ENCODE measurements at places on chromosomes 13 and 19.

- DNase-seq, result no peak
Measured at GRCh38 chr19:49579947-49580263, 451 bp downstream of the NOSIP start.

DNA sequence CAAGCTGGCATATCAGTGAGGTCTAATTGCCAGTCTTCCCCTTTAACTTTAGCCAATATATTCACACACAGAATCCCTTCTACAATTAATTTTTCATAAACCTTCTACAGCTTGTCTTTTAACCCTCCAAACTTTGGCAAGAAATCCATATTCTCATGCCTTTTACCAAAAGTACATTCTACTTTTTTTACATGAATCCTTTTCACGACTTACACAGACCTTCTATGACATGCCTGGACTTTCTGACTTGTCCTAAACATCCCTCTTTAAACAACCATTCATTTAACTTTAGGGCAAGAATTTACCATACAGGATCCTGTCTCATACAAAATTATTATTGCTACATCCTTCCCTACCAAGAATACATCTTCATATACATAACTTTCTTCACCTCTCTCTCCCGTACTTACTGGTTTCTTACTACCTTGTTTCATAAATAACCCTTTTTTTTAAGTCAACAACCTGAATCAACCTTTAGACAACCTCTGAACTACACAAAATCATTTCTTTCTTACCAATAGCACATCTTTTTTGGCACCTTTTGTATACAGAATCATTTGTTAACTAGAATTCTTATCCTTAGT, 23.5 kb downstream of the ZNF544 start:
- no peak for DNase-seq

GRCh38 chr13:108104736-108105135, 110.6 kb downstream of the LIG4 start:
- no peak for DNase-seq

DNA sequence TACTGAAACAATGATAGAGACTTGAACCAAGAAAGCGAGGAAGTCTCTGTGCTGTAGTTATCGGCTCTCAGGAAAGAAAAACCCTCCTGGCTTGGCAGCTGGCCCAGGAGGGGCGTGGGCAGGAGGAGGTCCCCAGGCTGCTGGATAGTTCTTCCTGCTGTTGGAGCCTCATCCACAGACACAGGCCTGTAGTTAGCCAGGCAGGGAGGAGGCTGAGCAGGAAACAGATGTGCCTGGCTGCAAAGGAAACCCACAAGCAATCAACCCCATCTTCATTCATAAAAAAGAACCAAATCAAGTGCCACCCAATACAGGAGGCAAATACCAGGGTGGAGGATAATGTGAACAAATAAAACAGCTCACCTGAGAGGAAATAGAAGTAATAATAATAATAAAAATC, 86.2 kb downstream of the IRS2 start:
- no peak for DNase-seq

- DNase-seq, result no peak
Measured at GRCh38 chr19:49786376-49786820, 19.6 kb downstream of the AP2A1 start.

GRCh38 chr19:47623151-47623920, 14.4 kb downstream of the BICRA start:
- no peak for DNase-seq

- no peak for DNase-seq
Measured at GRCh38 chr13:40042991-40043390, 387.5 kb downstream of the COG6 start.

DNA sequence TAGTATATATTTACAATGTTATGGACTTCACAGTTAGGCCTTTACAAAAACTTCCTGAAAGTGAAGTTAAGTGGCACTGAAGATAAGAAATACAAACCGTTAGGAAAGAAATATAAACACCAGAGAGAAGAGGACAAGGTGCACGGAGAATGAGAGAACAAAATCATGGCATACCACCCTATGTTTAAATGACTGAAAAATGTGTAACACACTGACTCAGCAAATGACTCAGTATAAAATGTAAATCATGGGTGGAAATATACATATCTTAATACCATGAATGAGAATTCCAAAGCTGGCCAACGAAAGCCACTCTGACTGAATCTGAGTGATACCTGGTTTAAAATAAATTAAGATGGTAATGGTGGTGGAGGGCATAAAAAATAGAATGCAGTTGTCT, 260.8 kb downstream of the DNAJC15 start:
- DNase-seq, result no peak

GRCh38 chr19:13849991-13850909, 26.7 kb upstream of the NANOS3 start:
- peak; percentile 88 for DNase-seq

GRCh38 chr13:75486146-75487062, 4.4 kb upstream of the TBC1D4 start:
- no peak for DNase-seq

DNA sequence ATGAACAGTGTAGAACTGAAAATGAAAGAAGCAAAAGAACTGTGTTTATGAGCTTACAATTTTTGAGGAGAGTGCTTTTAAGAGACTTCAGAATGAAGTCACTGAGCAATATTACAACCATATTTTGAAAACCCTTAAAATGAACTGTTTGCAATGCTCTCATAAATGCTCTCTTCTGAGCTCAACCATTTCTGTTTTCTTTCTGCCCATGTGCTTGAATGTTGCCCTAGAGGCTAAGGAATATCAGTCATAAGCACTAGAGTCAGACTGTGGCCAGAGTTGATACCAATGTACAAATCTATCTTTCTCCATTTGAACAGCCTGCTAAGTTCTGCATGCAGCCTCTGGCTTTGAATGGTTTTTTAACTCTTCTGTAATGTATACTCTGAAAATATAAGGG, 1092.8 kb downstream of the PCDH9 start:
- no peak for DNase-seq

- no peak for DNase-seq
Measured at GRCh38 chr19:47316513-47316912, 6.9 kb downstream of the C5AR1 start.

- no peak for DNase-seq
Measured at GRCh38 chr19:35143818-35144217, 763 bp downstream of the FXYD7 start.

GRCh38 chr19:10701955-10702525, 801 bp downstream of the QTRT1 start:
- DNase-seq, result peak; percentile 53

DNA sequence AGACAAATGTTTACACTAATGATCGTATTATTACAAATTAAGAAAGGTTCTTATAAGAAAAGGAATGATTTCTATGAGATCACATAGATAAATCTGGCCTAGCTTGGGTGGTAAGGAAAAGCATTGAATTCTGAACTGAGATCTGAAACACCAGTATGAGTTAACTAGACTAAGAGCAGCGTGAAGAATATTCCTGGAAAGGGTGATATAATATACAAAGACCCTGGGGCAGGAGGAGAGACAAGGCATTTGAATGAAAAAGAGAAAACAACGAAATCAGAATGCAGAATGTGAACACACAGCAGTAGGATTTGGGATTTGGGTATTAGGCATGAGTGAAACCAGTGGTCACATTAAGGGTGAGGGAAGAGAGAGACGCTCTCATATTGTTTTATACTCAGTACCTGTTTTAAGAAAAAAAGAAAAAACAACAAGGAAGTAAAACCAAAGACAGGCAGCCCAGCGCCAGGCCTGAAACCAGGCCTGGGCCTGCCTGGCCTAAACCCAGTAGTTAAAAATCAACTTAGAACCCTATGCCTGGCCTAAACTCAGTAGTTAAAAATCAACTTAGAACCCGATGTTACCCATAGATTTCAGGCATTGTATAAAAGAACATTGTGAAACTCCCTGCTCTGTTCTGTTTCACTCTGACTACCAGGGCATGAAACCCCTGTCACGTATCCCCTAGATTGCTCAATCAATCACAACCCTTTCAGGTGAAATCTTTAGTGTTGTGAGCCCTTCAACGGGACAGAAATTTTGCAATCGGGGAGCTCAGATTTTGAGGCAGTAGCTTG, 287.1 kb downstream of the ITGBL1 start:
- DNase-seq, result no peak

GRCh38 chr19:2962018-2962670, 15.2 kb upstream of the TLE6 start:
- DNase-seq, result peak; percentile 68

GRCh38 chr19:18476507-18477041, 38.6 kb upstream of the ISYNA1 start:
- no peak for DNase-seq

DNA sequence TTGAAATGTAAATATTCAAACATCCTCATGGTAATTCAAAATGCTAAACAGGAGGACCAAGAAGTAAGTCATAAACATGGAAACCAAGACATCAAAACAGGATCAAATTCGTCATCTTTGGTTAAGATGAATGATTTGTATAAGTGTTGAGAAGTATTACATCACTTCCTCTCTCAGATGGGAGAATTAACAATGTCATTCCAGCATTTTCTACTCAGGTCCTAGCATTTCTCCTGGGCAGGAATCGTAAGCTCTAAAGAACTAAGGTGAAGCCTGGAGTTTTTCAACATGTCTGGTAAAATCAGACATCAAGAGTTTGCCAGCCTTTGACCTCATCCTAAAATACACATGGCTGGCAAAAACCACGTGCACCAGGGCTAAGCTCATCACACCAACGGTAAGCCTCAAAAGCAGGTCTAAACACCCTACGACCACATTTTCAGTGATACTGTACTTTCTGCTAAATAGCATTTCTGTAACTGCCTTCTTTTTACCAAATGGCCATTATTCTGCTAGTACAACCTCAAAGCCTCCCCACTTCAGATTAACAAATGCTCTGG, 24.8 kb downstream of the RANBP3 start:
- no peak for DNase-seq

DNA sequence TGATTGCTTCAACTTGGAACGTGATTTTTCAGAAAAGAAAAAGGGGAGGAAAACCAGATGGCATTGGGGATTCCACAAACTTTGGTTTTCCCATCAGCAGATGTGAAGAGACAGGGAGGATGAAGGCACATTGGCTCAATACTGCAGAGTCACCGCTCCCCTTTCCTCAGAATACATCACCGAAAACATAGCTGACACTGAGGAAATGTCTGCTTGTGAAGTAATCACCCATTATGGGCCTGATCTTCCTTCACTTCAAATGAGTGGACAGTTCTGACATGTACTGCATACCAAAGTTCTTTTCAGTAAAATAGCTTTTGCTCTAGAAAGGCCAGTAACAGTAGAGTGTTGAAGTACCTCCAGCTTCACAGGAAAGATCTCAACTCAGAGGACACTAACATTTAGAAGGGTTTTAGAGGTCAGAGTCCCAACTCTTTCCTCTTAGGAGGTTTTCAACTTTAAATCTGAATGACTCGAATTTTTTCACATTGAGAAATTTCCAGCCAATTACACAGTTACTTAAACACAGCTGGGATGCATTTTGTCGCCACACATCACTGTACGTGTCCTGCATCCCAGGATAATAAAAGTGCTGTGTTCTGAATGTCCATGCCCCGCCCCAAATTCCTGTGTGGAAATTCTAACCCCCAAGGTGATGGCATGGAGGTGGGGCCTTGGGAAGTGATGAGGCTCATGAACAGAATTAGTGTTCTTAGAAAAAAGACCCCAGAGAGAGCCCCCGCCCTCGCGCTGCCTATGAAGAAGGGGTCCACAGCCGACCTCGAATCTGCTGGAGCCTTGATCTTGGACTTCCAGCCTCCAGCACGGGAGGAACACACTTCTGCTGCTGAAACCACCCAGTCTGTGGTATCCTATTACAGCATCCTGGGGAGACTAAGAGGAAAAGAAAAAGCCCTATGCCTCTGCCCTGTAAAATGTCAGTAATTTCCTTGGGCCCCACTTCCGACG, 77.7 kb downstream of the COL4A1 start:
- no peak for DNase-seq

DNA sequence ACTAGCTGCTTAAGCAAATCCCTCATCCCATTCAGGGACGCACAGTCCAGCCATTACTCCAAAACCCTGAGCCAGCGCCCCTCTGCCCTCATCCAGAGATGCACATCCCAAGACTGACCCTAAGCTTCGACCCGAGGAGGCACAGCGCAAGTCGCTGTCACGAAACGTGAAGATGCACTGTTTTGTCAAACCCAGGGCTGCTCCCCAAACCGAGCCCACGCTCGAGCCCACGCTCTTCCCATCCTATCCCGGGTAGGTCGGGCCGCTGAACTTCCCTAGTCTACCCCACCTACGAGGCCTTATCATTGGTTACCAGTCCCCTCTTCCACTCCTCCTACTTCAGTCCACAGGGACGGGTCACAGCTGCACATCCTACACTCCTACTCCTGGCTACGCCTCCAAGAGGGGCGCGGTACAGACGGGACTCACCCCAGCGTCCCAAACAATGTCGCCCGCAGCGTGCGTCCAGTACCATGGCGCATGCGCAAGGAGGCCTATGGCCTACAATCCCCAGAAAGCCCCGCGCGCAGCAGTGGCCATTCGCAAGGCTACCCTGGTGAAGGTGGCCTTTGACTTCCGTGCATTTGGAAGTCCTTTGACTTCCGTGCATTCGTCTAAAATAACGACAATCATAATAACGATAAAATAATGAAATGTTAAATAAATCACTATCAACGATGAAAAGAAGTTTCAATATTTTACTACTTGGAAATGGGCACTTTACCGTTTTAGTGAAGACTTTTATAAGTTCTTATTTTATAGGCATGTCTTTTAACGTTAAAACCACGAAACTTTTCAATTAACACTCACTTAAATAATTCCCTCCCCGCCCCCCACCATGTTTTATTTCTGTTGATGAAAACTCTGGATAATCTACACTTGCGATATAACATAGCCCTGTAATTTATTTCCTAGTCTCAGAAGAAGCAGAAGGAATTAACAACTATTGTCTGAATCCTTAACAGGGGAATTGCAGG, at the start of gene ZNF285:
Gene ZNF285, minus strand, starts transcription at position 470 of the 977 bp plus-strand sequence. CDS start 4,395 bp downstream, outside the sequence.
- DNase-seq, result peak; percentile 86

- no peak for DNase-seq
Measured at GRCh38 chr13:114021464-114022308, 47.8 kb upstream of the C13orf46 start.

GRCh38 chr13:26445092-26445491, 112.4 kb upstream of the WASF3 start:
- no peak for DNase-seq

DNA sequence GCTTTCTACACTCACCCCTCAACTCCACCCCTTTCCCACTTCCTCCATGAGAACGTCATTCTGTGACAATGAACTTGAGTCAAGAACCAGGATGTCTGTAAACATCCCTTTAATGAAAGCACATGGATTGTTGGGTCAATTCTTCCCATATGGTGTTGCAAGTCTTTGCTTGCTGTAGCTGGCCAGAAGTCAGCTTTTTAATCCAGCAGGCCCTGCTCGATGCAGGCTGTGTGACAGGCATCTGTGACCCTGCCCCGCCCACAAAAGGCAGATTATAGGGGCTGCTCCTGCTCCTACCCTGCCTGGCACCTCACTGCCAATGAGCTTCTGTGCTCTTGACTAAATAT, 78.0 kb downstream of the STARD13 start:
- DNase-seq, result no peak

- no peak for DNase-seq
Measured at GRCh38 chr13:112067116-112067741, at the start of gene SOX1. TSS of gene SOX1 (plus strand) at chr13:112067149. CDS start at chr13:112067659, 510 bp downstream.

- DNase-seq, result no peak
Measured at GRCh38 chr19:19077103-19077502, 13.3 kb downstream of the SLC25A42 start.

- no peak for DNase-seq
Measured at GRCh38 chr19:42397263-42398166, 7.4 kb upstream of the CNFN start.
